Naive thymus-derived CD4-positive, alpha-beta T cell (primary cell): ENCODE measurements at places on chromosomes 6 and 20.
A peak's percentile ranks its signal among the peaks of the same experiment; 100 is the strongest.

DNA sequence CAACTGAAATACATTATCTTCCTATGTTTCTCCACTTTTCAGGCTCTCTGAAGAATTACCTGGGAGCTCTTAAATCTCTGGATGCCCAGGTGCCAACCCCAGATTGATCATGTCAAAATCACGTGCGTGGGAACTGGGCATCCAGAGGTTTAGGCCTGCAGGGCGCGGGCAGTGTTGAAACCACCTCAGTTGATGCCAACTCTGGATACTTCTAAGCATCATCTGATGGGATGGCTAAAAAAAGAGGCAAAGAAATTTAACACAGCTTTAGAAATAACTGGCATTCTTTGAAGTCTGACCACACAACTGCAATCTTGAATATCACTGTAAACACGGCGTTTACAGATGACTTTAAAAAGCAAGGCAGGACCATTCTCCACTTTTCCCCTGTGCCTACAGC is 41.9 kb downstream of the PTGIS start:
- no peaks in the 10 kb centered on the region for H3K4me1 ChIP-seq
- H3K36me3 ChIP-seq, result no peaks in the 10 kb centered on the region
- H3K4me3 ChIP-seq, result no peak overlapping the region
- H3K27me3 ChIP-seq, result no peaks in the 10 kb centered on the region

GRCh38 chr6:136517002-136517401 is 33.2 kb downstream of the MAP7 start:
- no peak for DNase-seq
- no peaks in the 10 kb centered on the region for H3K4me1 ChIP-seq
- no peak overlapping the region for H3K4me3 ChIP-seq
- H3K27ac ChIP-seq, result no peak overlapping the region
- no peaks in the 10 kb centered on the region for H3K36me3 ChIP-seq

DNA sequence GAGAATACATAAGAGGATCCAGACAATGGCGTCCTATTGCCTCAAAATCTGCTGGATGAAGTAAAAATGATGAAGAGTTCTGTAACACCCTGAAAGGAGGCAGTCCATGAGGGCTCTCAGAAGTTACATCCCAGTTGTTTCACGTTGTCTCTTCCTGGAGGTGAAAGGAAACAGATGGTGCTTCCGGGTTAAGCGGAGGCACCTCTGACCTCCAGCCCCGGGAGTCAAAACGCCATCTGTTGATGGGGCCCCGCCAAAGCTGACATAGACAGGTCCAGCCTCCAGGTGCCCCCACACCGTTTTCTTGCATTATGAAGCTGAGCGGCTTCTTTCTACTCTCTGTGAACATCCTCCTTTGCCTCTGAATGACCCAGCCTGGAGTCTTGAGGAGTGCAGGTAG is 9.5 kb downstream of the SEMG2 start:
- H3K4me1 ChIP-seq, result no peaks in the 10 kb centered on the region
- DNase-seq, result no peak
- H3K27ac ChIP-seq, result no peak overlapping the region

- H3K4me1 ChIP-seq, result no peaks in the 10 kb centered on the region
- H3K27ac ChIP-seq, result no peak overlapping the region
- no peak for DNase-seq
- no peaks in the 10 kb centered on the region for H3K36me3 ChIP-seq
Measured at GRCh38 chr6:145749632-145750031, 14.3 kb upstream of the EPM2A start.

DNA sequence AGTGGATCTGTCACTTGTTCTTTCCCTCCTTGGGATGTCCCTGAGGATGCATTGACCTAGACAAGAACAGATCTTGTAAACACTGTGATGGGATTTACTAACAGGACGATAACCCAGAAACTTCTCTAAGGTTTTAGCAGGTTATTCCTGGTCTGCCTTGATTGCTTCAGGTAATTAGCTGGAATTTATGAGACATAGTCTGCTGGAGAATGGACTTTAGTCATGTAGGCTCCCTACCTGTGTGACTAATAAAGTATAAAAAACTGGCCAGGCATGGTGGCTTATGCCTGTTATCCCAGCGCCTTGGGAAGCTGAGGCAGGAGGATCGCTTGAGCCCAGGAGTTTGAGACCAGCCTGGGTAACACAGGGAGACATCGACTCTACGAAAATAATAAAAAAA is 96.1 kb downstream of the PAK5 start:
- no peaks in the 10 kb centered on the region for H3K27me3 ChIP-seq
- no peak overlapping the region for H3K4me3 ChIP-seq
- no peaks in the 10 kb centered on the region for H3K4me1 ChIP-seq
- H3K36me3 ChIP-seq, result no peaks in the 10 kb centered on the region

DNA sequence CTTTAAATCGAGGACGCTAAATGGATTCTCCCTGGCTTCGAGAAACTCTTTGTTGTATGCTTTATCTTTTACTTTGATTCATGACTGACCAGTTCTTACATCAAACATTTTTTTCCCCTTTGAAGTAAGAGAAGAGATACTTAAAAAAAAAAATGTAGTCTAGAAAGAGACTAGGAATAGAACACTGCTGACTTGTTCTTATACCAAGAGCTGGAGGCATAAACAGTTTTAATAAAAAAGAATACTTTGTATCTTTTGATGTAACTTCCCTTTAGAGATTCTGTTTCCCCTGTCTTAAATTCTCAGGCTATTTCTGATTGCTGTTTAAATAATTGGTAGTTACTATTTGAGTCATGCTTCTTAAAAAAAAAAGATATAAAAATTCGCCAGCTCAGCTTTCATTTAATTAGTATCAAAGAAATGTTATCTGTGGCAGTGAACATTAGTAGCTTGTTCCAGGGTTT is 4.8 kb downstream of the ASXL1 start:
- peaks cover 5% of the 10 kb centered on the region for H3K36me3 ChIP-seq
- H3K4me1 ChIP-seq, result peaks cover 57% of the 10 kb centered on the region
- peak overlapping the region; percentile 4 for H3K27ac ChIP-seq
- H3K27me3 ChIP-seq, result no peaks in the 10 kb centered on the region
- no peak for DNase-seq
- no peak overlapping the region for H3K4me3 ChIP-seq

- no peak overlapping the region for H3K27ac ChIP-seq
- no peak overlapping the region for H3K4me3 ChIP-seq
- no peaks in the 10 kb centered on the region for H3K4me1 ChIP-seq
- no peak for DNase-seq
- H3K36me3 ChIP-seq, result no peaks in the 10 kb centered on the region
Measured at GRCh38 chr20:53941680-53942471, 128.5 kb downstream of the BCAS1 start.

GRCh38 chr20:953742-954141 is 37.6 kb upstream of the ANGPT4 start:
- H3K27me3 ChIP-seq, result no peaks in the 10 kb centered on the region
- no peak for DNase-seq
- no peak overlapping the region for H3K27ac ChIP-seq

- H3K27me3 ChIP-seq, result no peaks in the 10 kb centered on the region
- no peaks in the 10 kb centered on the region for H3K36me3 ChIP-seq
- no peak overlapping the region for H3K27ac ChIP-seq
- H3K4me1 ChIP-seq, result no peaks in the 10 kb centered on the region
- no peak for DNase-seq
Measured at GRCh38 chr20:8726460-8726859, 342.4 kb upstream of the PLCB4 start.

GRCh38 chr6:46989398-46989797 is 52.7 kb downstream of the ADGRF1 start:
- H3K27me3 ChIP-seq, result no peaks in the 10 kb centered on the region
- H3K4me1 ChIP-seq, result no peaks in the 10 kb centered on the region
- no peak for DNase-seq
- H3K27ac ChIP-seq, result no peak overlapping the region
- no peaks in the 10 kb centered on the region for H3K36me3 ChIP-seq

DNA sequence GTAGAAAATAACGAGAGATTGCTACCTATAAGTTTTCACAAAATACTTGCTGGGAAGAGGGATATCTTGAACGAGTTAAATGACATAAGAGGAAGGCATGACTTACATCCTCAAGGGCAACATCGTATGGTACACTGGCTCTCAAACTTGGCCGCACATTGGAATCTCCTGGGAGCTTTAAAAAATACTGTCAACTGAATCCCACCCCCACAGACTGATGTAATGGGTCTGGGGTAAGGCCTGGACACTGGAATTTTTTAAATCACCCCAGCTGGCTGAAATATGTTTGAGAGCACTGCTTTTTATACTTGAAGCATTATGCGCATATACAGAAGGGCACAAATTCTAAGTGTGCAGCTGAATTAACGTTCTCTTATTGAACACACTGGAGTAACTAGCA is 8.0 kb upstream of the TSHZ2 start:
- no peak for DNase-seq
- H3K4me1 ChIP-seq, result no peaks in the 10 kb centered on the region
- no peaks in the 10 kb centered on the region for H3K27me3 ChIP-seq
- no peak overlapping the region for H3K4me3 ChIP-seq
- H3K36me3 ChIP-seq, result no peaks in the 10 kb centered on the region

DNA sequence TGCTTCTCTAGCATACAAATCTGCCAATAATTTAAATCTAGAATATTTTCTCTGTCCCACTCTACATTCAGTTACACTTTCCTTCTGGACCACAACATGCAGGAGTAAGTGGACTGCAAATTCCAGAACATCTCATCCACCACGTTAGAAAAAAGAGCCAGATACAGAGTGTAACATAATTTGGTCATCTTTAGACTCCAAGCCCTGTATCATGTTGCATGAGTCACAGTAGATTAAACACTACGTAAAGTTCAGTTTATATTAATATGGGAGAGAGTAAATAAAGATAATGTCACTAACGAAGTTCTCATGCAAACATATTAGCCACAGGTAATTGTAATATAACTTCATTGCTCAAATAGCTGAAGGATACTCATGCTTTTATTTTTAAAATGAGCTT is 327.0 kb downstream of the C6orf118 start:
- no peak for DNase-seq
- no peaks in the 10 kb centered on the region for H3K36me3 ChIP-seq
- H3K4me3 ChIP-seq, result no peak overlapping the region
- H3K27ac ChIP-seq, result no peak overlapping the region

- no peak for DNase-seq
- no peaks in the 10 kb centered on the region for H3K27me3 ChIP-seq
- H3K27ac ChIP-seq, result no peak overlapping the region
- H3K4me1 ChIP-seq, result peaks cover 5% of the 10 kb centered on the region
Measured at GRCh38 chr6:46062312-46062711, 46.7 kb upstream of the CLIC5 start.
